ENCODE measurements at places on chromosomes 3 and 15. TPM values are rescaled to one million over a fixed set of nuclear protein-coding genes. Genes with fewer than 3 reads are reported as not detected.

Gene RLBP1
- total RNA-seq: not detected

Gene OGG1
- total RNA-seq: 22.1 TPM

Gene GATA2
- total RNA-seq: 29.0 TPM

Gene TRH
- total RNA-seq: not detected

Gene TEX55
- not detected for total RNA-seq

DNA sequence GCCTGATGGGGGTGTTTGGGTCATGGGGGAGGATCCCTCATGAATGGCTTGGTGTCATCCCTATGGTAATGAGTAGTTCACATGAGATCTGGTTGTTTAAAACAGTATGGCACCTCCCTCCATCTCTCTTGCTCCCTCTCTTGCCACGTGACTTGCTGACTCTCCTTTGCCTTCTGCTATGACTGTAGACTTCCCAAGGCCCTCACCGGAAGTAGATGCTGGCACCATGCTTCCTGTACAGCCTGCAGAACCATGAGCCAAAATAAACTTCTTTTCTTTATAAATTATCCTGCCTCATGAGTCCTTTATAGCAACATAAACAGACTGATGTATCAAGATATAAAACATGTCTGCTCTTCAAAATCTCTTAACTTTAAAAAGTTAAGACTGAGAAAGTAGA lies 96.1 kb downstream of the TFDP2 start:
- DNase-seq: no peak

DNA sequence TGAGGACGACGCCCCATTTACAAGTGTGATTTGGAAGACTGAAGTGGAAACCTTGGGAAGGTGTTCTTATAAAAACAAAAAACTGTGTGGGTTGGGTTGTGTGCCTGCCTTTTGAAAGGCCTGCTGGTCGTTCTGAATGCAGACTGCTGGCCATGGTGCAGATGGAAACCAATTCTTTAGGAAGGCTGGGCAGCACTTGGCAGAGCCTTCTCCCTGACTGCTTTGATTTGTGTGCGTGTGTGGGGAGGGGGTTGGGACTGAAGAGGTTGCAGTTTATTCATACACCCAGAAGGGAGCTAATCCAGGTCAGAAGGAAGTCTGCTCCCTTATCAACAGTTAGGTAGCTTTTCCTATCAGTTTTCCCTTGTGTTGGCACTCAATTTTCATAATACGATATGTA lies 288.7 kb downstream of the SOX2 start:
- no peak for DNase-seq

DNA sequence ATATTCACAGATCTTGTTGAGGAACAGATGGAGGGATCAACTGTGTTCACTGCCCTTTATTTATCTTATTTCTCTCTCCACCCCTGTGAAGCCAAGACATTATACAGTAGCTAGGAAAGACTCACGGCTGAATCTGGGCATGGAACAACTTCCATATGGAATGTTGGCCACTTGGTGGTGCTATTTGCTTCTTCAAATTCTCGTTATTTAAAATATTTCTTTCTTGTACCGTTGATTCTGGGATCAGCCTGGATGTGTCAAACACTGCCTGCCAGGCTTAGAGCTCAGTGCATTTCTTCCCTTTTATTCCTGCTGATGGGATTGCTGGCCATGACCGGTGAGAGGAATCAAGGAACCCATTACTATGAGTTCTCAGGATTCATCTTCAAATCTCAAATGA lies 17.5 kb upstream of the GASK1A start:
- no peak for DNase-seq

DNA sequence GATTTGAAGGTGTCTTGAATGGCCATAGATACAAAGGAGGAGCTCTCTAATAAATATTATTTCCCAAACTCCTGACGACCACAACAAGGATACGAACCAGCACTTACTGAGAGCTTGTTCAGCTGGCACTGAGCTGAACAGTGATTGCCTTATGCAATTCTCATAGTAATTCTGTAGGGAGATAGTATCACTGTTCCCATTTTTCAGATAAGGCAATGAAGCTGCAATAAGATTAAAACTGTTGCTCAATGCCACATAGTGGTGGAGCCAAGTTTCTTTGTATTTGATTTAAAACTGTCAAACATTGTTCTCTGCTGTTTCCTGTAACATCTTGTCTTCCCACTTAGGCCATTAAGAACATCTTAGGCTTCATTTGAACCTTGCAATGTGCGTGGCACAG lies 163.9 kb downstream of the RPLP1 start:
- DNase-seq: no peak
